Body of pancreas (tissue), 4 donors: ENCODE measurements at places on chromosomes 16 and 17. TPM values are rescaled to one million over a fixed set of nuclear protein-coding genes. Genes with fewer than 3 reads are reported as not detected.

Gene TEX2
- total RNA-seq, result 82.1 TPM

Gene RNF222
- total RNA-seq, result not detected

Gene ITGB3
- 2.0 TPM for total RNA-seq

- DNase-seq, result no peak
- no peaks in the 10 kb centered on the region for H3K27me3 ChIP-seq
- no peak overlapping the region for H3K27ac ChIP-seq
- H3K36me3 ChIP-seq, result no peaks in the 10 kb centered on the region
- H3K4me1 ChIP-seq, result no peaks in the 10 kb centered on the region
These were observed 20.2 kb upstream of the WFDC1 start for GRCh38 chr16:84274515-84274914.

DNA sequence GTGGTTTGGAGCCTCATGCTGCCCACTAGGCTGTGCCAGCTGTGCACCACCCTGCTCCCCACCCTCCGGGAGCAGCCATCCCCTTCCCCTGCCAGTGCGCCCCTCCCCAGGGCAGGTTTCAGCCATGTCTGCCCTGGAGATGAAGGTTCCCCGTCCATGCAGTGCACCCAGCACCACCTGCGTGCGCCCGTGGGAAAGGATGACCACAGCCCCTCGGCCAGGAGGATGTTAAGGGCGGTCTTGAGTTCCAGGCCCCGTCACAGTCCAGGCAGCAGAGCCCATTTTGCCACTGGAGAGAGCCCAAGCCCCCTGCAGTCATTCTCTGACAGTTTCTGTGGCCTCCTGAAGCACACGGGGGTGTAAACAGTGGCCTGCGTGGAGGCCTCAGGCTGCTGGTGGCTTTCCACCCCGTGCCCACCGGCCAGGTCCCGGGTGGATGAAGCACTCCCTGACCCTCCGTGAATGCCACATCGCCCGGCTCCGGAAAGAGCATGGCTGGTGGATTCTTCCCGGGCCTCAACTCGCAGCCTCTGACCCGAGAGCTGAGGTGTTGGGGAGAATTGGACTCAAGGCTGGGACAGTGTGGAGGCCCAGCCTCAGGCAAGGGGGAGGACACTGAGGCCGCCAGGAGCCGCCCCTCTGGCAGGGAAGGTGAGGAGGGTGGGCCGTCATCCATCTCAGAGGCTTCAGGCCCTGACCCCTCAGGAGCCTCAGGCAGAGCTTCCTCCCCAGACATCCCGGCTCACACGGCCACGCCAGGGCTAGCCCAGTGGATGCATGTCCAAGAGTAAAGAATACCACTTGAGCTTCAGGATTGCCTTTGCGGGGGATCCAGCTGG lies 69.7 kb upstream of the CHMP6 start:
- H3K27me3 ChIP-seq, result no peaks in the 10 kb centered on the region
- H3K4me3 ChIP-seq, result no peak overlapping the region
- H3K36me3 ChIP-seq, result no peaks in the 10 kb centered on the region
- H3K4me1 ChIP-seq, result no peaks in the 10 kb centered on the region
- H3K27ac ChIP-seq, result no peak overlapping the region
- no peak for DNase-seq

GRCh38 chr17:77374170-77374936 lies 233.6 kb downstream of the SEC14L1 start:
- H3K27me3 ChIP-seq, result peaks cover 6% of the 10 kb centered on the region
- H3K4me3 ChIP-seq, result no peak overlapping the region
- peaks cover 88% of the 10 kb centered on the region for H3K4me1 ChIP-seq
- H3K27ac ChIP-seq, result peak overlapping the region; percentile 78

Gene KRTAP4-5
- not detected for total RNA-seq

- H3K4me1 ChIP-seq, result peaks cover 17% of the 10 kb centered on the region
- H3K27me3 ChIP-seq, result no peaks in the 10 kb centered on the region
- DNase-seq, result peak; percentile 66
- no peaks in the 10 kb centered on the region for H3K36me3 ChIP-seq
- no peak overlapping the region for H3K4me3 ChIP-seq
- H3K27ac ChIP-seq, result peak overlapping the region; percentile 12
These were observed 45.0 kb upstream of the SMURF2 start for GRCh38 chr17:64707050-64707591.

DNA sequence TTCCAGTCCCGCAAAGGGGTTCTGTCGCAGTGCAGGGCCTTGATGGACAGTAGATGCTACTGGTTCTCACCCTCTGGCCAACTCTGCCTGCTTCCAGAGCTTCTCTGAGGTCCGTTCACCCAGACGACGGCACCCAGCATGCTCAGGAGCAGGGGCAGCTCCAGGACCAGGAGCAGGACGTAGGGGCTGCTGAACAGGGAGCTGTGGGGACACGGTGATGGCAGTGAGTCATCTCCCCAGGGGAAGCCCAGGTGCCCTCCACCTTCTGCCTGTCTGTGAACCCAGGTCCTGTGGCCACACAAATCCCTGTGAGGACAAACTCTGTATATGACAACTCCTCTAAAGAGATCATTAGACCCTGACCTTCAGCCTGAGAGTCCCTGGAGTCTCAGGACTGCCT lies 3.4 kb upstream of the CD300C start:
- no peak for DNase-seq
- H3K27me3 ChIP-seq, result no peaks in the 10 kb centered on the region
- H3K4me1 ChIP-seq, result no peaks in the 10 kb centered on the region
- no peaks in the 10 kb centered on the region for H3K36me3 ChIP-seq

DNA sequence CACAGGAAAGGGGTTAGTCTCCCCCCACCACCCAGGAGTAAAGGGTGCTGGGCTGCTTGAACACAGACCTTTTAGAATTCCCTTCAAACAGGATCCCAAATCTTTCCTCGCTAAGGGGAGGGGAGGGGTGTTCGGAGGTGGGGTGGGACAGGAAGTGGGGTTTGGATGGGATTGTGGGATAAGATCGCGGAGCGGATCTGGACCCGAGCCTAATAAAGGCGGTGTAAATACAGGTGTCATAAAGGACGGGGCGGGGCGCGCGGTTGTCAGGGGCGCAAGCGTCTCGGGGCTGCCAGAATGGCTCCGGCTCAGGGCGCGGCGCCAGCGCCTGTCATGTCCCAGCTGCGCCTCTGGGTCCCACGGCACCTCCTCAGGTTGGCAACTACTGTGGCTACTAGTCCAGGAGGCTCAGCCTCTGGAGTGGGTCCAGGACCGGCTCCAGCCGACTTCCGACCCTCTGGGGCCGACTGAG lies 59.8 kb upstream of the FBXO47 start:
- DNase-seq, result peak; percentile 84
- no peak overlapping the region for H3K27ac ChIP-seq
- peaks cover 8% of the 10 kb centered on the region for H3K4me1 ChIP-seq
- H3K4me3 ChIP-seq, result peak overlapping the region; percentile 3
- H3K36me3 ChIP-seq, result no peaks in the 10 kb centered on the region

DNA sequence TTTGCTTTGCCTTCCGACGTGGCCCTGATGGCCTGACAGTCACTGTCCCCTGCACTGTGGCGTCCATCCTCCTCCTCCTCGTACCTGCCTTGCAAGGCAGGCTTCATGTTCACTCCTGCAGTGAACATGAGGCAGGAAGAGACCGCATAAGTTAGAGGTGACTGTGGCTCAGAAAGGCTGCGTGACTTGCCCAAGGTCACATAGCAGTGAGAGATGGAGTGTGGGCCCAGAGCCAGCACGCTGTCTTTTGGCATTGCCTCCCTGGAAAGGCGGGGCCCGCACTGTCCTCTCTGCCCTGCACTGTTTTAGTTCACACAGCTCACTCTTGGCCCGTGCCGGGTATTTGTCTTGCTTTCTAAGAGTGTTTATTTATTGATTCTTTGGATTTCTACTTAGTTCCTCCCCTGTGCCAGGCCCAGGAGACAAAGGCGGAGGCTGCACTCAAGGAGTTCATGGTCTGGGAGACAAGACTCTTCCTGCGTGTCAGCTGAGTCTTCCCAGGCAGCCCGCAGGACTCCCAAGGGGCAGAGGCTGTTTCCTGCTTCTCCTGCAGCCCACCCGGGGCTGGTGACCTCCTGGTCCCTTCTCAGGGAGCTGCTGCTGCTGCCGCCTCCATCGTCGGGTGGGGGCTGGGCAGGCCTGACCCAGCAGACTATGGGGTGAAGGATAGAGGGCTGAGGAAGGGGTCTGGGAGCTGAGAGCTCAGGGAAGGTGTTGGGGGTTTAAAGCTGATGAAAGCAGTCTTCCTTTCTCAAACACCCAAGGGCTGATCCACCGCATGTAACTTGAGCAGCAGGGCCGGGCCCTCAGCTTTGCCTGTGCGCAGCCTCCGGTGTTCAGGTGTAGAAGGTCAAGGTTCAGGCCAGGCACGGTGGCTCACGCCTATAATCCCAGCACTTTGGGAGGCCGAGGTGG lies 12.7 kb downstream of the CYGB start:
- H3K27ac ChIP-seq, result peak overlapping the region; percentile 10
- DNase-seq, result peak; percentile 81
- H3K4me3 ChIP-seq, result no peak overlapping the region
- H3K4me1 ChIP-seq, result peaks cover 28% of the 10 kb centered on the region
- no peaks in the 10 kb centered on the region for H3K36me3 ChIP-seq

- no peaks in the 10 kb centered on the region for H3K4me1 ChIP-seq
- peak; percentile 11 for DNase-seq
- H3K4me3 ChIP-seq, result no peak overlapping the region
These were observed 244.1 kb upstream of the MON1B start for GRCh38 chr16:76946879-76947278.

- DNase-seq, result peak; percentile 92
- peaks cover 61% of the 10 kb centered on the region for H3K4me1 ChIP-seq
- H3K27me3 ChIP-seq, result no peaks in the 10 kb centered on the region
These were observed 4.2 kb downstream of the MNT start for GRCh38 chr17:2396568-2397246.

DNA sequence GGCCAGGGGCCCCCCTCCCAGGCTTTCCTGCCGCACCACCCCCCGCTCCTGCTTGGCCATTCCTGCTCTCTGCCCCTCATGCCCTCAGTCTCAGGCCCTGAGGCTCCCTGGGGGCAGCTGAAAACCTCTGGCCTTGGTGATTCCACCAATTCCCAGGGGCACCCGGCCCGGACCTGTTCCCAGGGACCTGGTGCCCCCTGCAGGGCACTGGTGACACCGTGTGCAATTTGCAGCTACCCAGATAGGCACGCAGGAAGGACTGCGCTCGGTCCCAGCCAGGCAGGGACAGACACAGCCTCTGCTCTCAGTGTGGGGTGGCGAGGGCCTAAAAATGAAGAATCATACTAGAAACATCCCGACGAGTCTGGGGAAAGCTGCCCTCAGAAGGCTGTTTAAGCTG lies 13.4 kb downstream of the WFDC1 start:
- no peaks in the 10 kb centered on the region for H3K36me3 ChIP-seq
- peak; percentile 11 for DNase-seq
- no peak overlapping the region for H3K4me3 ChIP-seq
- no peaks in the 10 kb centered on the region for H3K27me3 ChIP-seq
- no peak overlapping the region for H3K27ac ChIP-seq

Gene SLC39A11
- total RNA-seq, result 39.6 TPM

GRCh38 chr17:58376472-58377000 lies 24.5 kb upstream of the SUPT4H1 start:
- no peaks in the 10 kb centered on the region for H3K36me3 ChIP-seq
- no peak overlapping the region for H3K27ac ChIP-seq
- H3K4me3 ChIP-seq, result no peak overlapping the region
- peaks cover 36% of the 10 kb centered on the region for H3K4me1 ChIP-seq
- H3K27me3 ChIP-seq, result no peaks in the 10 kb centered on the region

DNA sequence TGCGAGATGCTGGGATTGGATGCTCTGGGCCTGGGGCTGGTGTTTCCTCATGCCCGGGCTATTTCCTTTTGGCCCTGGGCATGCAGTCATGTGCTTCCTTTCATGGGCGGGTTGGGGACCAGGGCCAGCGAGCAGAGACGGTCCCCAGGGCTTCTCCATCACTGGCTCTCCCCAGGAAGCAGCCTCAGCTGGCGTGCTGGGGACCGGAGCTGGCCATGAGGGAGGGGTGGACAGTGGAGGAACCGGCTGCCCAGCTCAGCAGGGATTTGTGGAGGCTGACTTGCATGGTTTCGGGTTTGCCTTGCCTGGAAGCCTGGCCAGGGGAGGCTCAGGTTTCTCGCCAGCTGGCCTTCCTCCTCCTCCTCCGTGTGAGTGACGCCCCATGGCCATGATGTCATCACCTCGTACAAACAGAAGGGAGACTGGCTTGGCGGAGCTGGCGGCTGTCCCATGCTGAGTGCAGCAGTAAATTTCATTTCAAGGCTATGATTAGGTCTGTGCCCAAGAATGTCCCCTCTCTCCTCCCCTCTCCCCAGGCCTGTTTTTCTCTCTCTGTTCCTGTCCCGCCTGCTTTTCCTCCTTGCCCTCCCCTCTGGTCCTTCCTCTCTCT lies 8.9 kb upstream of the TIMP2 start:
- H3K36me3 ChIP-seq, result no peaks in the 10 kb centered on the region
- peaks cover 23% of the 10 kb centered on the region for H3K4me1 ChIP-seq
- peak overlapping the region; percentile 94 for H3K27ac ChIP-seq
- H3K4me3 ChIP-seq, result no peak overlapping the region
- peak; percentile 98 for DNase-seq
- H3K27me3 ChIP-seq, result no peaks in the 10 kb centered on the region

Gene CDK3
- 4.9 TPM for total RNA-seq

Gene CDRT4
- 48.1 TPM for total RNA-seq

DNA sequence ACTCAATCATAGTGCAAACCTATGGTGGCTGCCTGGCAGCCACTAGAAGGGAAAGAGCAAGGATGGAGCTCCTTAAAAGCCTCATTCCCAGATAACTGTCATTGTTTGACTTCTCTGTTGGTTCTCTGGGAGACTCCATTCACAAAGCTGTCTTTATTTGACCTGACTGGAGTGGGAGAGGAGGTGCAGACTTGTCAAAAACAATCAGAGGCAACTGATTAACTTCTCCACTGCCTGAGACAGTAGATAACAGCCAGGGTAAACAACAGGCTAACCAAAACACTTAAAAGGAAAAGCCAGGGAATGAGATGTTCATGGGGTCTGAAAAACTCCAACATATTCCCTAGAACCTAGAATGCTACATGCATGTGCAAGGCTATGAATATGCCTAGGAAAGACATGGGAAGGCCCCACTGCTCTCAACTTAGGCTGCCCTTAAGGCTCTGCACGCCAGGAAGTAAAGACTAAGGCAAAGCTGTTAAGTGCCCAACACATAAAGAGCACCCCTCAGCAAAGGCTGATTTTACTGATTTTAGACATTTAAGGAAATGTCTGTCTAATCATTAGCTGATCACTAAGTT lies 82.0 kb downstream of the TTC19 start:
- H3K4me1 ChIP-seq, result peaks cover 7% of the 10 kb centered on the region
- no peak overlapping the region for H3K27ac ChIP-seq
- no peak overlapping the region for H3K4me3 ChIP-seq

- H3K36me3 ChIP-seq, result no peaks in the 10 kb centered on the region
- no peak overlapping the region for H3K4me3 ChIP-seq
- no peak for DNase-seq
- no peak overlapping the region for H3K27ac ChIP-seq
These were observed 23.6 kb downstream of the SDR42E1 start for GRCh38 chr16:81987706-81988105.

Gene CEP112
- 10.2 TPM for total RNA-seq

DNA sequence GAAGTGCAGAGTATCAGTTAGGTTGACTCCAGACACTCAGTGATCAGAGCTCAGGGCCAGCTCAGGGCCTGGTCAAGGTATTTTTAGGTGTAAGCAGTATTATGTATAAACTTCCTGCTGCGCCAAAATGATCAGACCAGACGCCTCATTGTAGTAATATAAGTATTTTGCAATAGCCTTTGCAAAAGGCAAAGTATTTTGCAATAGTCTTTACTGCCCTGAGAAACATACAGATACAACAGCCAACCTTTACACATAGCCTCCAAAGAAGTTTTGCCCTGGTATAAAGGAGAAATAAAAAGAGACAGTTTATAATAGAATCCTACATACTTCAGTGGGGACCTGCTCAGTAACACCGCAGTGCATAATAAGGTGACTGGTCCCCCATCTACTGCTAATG lies 333.0 kb upstream of the EEF2KMT start:
- no peaks in the 10 kb centered on the region for H3K4me1 ChIP-seq
- no peak for DNase-seq
- no peak overlapping the region for H3K4me3 ChIP-seq
- no peaks in the 10 kb centered on the region for H3K36me3 ChIP-seq
